ENCODE measurements at places on chromosomes 2 and 18. TPM values are rescaled to one million over a fixed set of nuclear protein-coding genes. Genes with fewer than 3 reads are reported as not detected.

GRCh38 chr2:172458561-172459124, 31.3 kb downstream of the ITGA6 start:
- no peak for DNase-seq
- peaks cover 38% of the 10 kb centered on the region for H3K36me3 ChIP-seq
- H3K27ac ChIP-seq = peak overlapping the region; percentile 29
- no peak overlapping the region for H3K4me3 ChIP-seq

The SCN3A gene
- polyA plus RNA-seq = not detected

The RGPD4 gene
- 0.03 TPM for polyA plus RNA-seq

GRCh38 chr2:241867776-241868420, 1.6 kb upstream of the RTP5 start:
- no peak overlapping the region for H3K4me3 ChIP-seq
- DNase-seq = no peak
- H3K27me3 ChIP-seq = peaks cover 68% of the 10 kb centered on the region
- no peaks in the 10 kb centered on the region for H3K4me1 ChIP-seq

DNA sequence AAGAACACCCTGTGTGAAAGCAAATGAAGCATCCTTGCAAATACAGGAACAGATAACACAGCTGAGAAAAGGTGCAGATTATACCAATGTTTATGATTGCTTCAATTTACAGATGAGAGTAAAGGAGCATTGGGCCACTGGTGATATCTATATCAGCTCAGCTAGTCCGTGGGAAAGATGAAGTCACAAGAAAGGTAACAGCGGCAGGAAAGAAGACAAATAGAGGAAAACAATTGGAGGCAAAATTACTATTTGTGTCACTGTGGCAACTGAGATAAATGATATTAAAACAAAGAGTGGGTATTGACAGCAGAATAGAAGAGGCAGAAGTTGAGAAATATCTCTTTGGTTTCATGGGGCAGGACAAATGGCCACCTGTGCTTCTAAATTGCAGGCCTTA, 121.2 kb upstream of the CAVIN2 start:
- no peak overlapping the region for H3K4me3 ChIP-seq
- no peaks in the 10 kb centered on the region for H3K27me3 ChIP-seq
- DNase-seq = no peak
- no peaks in the 10 kb centered on the region for H3K4me1 ChIP-seq
- H3K27ac ChIP-seq = no peak overlapping the region
- H3K36me3 ChIP-seq = no peaks in the 10 kb centered on the region

The ARHGEF33 gene
- polyA plus RNA-seq = 0.09 TPM

GRCh38 chr2:43125090-43125998, 101.1 kb downstream of the ZFP36L2 start:
- no peak overlapping the region for H3K27ac ChIP-seq
- H3K4me1 ChIP-seq = peaks cover 19% of the 10 kb centered on the region
- no peak overlapping the region for H3K4me3 ChIP-seq
- no peak for DNase-seq
- no peaks in the 10 kb centered on the region for H3K36me3 ChIP-seq
- H3K27me3 ChIP-seq = no peaks in the 10 kb centered on the region

The CTDSP1 gene
- 46.4 TPM for polyA plus RNA-seq

The LHCGR gene
- polyA plus RNA-seq = not detected

The FRZB gene
- polyA plus RNA-seq = not detected

The TRABD2A gene
- polyA plus RNA-seq = 0.54 TPM

DNA sequence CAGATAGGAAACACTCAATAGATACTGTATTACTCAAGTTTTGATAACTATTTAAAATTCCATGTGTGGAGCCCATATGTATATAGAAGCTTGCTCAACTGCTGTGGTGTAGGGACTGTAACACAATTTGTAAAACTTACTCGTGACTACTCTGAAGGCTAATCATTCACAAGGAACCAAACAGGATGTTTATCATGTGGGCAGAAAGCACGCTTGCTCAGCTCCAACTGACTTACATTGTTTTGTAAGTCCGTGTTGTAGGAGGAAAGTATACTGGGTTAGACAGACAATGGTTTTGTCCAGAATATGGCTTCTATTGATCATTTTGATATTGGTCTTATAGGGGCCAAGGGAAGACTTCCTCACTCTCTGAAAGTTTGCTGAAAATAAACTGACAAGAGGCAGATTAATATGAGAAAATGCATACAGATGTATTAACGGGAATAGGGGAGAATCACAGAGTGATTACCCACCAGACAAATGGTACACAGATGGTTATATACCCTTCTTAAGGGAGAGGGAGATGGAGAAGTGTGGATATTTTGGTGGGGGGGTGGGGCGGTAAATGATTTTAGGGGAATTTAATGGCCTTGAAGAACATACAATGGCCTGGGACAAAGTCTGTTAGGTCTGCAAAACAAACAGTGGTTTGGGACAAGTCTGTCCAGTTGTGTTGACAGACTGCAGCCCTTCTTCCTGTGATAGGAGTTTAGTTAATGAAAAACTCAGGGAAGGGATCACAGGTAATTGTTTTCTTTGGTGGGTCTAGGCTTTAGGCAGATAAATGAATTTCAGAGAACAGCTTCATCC, 259.3 kb upstream of the SP5 start:
- H3K36me3 ChIP-seq = no peaks in the 10 kb centered on the region
- H3K4me3 ChIP-seq = no peak overlapping the region
- H3K27me3 ChIP-seq = no peaks in the 10 kb centered on the region
- H3K4me1 ChIP-seq = no peaks in the 10 kb centered on the region
- DNase-seq = no peak

DNA sequence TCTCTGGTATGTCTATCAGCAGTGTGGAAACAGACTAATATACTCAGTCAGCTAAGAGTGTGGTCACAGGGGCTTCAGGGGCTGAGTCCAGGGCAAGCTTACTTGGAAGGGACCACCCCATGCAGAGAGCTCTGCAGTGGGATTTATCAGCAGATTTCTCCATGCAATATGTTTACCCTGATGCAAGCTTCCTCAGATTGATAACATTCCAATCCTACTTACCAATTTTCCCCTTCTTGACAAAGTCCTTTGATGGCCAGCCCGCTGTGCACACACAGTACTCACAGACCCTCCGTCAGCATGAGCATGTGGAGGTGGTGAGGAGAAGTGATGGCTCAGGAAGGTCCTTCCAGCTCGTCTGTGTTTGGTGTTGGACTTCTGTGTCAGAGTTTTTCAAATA, 51.8 kb downstream of the SH3RF3 start:
- peaks cover 7% of the 10 kb centered on the region for H3K27me3 ChIP-seq
- H3K36me3 ChIP-seq = no peaks in the 10 kb centered on the region
- no peak overlapping the region for H3K27ac ChIP-seq
- H3K4me3 ChIP-seq = no peak overlapping the region

The ITGA4 gene
- 4.7 TPM for polyA plus RNA-seq

The SETBP1 gene
- 3.3 TPM for polyA plus RNA-seq

The LINC00305 gene
- not detected for polyA plus RNA-seq

The ITPRIPL1 gene
- 0.58 TPM for polyA plus RNA-seq

GRCh38 chr2:188773075-188773474, 201.1 kb upstream of the COL3A1 start:
- no peak for DNase-seq
- H3K27ac ChIP-seq = no peak overlapping the region
- no peak overlapping the region for H3K4me3 ChIP-seq
- no peaks in the 10 kb centered on the region for H3K27me3 ChIP-seq
- no peaks in the 10 kb centered on the region for H3K36me3 ChIP-seq
- H3K4me1 ChIP-seq = no peaks in the 10 kb centered on the region

The BCL2L11 gene
- 1.4 TPM for polyA plus RNA-seq

The STON1 gene
- polyA plus RNA-seq = 0.44 TPM

DNA sequence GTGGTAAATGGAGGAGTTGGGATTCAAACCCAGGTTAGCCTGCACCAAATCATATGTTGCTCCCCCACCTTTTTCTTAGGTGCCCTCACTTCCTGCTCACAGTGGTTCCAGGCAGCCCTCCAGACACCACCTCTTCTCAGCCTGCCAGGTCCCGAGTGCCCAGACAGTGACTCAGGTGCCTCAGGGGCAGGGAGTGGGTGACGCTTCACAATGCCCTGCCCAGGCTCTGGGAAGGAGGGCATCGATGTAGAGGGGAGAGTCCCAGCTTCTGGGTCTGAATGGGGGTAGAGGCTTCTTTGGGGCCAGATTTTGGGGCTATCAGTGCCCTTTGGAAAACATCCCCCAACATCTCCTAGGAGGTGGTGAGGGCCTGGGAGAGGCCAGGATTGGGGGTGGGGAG, 5.2 kb upstream of the DNAJB2 start:
- no peaks in the 10 kb centered on the region for H3K27me3 ChIP-seq
- H3K36me3 ChIP-seq = no peaks in the 10 kb centered on the region
- peak; percentile 96 for DNase-seq
- peaks cover 57% of the 10 kb centered on the region for H3K4me1 ChIP-seq
- H3K27ac ChIP-seq = peak overlapping the region; percentile 100

The LYG2 gene
- 0.24 TPM for polyA plus RNA-seq

DNA sequence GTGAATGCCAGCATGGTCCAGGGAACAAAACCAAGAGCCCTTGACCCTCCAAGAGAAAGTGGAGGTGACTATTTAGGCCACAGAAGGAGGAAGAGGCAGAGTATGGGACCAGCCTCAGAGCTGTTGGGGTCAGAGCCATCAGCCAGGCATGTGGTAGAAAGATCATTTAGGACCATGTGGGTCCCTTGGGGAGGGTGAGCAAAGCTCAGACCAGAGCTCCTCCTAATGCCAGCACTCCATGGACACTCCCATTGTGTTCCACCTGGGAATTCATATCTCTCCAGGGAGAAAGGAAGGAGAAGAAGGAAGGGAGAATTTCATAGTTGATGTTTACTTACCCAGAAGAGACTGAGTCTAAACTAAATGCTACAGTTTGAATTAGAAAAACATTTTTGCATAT, 73.2 kb downstream of the CYBRD1 start:
- H3K4me3 ChIP-seq = no peak overlapping the region
- peak overlapping the region; percentile 11 for H3K27ac ChIP-seq
- peaks cover 25% of the 10 kb centered on the region for H3K4me1 ChIP-seq
- no peaks in the 10 kb centered on the region for H3K27me3 ChIP-seq
- no peak for DNase-seq
- no peaks in the 10 kb centered on the region for H3K36me3 ChIP-seq

The SAG gene
- not detected for polyA plus RNA-seq

DNA sequence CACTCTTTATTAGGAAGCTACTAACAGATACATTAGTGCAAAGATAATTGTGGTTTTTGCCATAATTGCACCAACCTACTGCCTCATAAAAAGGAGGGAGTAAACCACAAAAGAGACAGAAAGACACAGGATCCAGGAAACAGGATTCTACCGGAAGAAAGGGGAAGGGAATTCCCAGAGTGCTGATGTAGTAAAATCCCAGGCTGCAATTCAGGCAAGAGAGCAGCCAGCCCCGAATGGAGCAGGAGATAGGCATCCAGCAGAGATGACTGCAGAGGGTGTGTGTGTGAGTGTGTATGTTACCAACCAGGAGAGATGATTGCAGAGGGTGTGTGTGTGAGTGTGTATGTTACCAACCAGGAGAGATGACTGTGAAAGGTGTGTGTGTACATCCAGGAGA, 84.4 kb downstream of the KCNS3 start:
- H3K27ac ChIP-seq = no peak overlapping the region
- no peak for DNase-seq
- H3K4me1 ChIP-seq = no peaks in the 10 kb centered on the region
- no peak overlapping the region for H3K4me3 ChIP-seq

GRCh38 chr2:233799087-233799665, 21.0 kb downstream of the MROH2A start:
- no peaks in the 10 kb centered on the region for H3K36me3 ChIP-seq
- H3K27ac ChIP-seq = no peak overlapping the region
- H3K27me3 ChIP-seq = peaks cover 6% of the 10 kb centered on the region
- H3K4me3 ChIP-seq = no peak overlapping the region

- no peak for DNase-seq
- H3K36me3 ChIP-seq = no peaks in the 10 kb centered on the region
- H3K27ac ChIP-seq = no peak overlapping the region
- no peaks in the 10 kb centered on the region for H3K4me1 ChIP-seq
Measured at GRCh38 chr18:55763805-55764204, 175.8 kb upstream of the TCF4 start.

The IER3IP1 gene
- 9.3 TPM for polyA plus RNA-seq

DNA sequence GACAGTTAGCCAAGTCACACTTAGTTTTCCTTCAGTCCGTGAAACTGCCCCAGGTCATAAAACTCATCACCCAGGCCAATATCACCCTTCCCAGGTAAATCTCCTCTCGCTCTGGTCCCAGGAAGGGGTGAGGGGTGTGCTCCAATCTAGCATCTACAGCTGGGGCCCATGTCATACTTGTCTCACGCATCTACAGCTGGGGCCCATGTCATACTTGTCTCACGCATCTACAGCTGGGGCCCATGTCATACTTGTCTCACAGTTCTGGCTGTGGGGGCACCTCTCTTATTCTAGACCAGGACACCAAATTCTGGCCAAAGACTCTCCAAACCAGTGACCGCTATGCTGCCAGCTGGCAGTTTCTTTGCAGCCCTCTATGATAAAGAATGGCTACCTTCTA, 123.3 kb upstream of the DLGAP1 start:
- H3K27me3 ChIP-seq = no peaks in the 10 kb centered on the region
- no peak overlapping the region for H3K27ac ChIP-seq
- H3K36me3 ChIP-seq = no peaks in the 10 kb centered on the region
- H3K4me1 ChIP-seq = no peaks in the 10 kb centered on the region

GRCh38 chr2:199811346-199811745, 39.6 kb downstream of the FTCDNL1 start:
- H3K4me1 ChIP-seq = no peaks in the 10 kb centered on the region
- H3K4me3 ChIP-seq = no peak overlapping the region
- H3K36me3 ChIP-seq = no peaks in the 10 kb centered on the region
- no peak for DNase-seq

The COLEC12 gene
- not detected for polyA plus RNA-seq

- no peaks in the 10 kb centered on the region for H3K27me3 ChIP-seq
- H3K36me3 ChIP-seq = no peaks in the 10 kb centered on the region
- no peak for DNase-seq
- peaks cover 62% of the 10 kb centered on the region for H3K4me1 ChIP-seq
- peak overlapping the region; percentile 81 for H3K27ac ChIP-seq
Measured at GRCh38 chr2:230694241-230694640, 18.4 kb upstream of the CAB39 start.

The DAPL1 gene
- 1.1 TPM for polyA plus RNA-seq

DNA sequence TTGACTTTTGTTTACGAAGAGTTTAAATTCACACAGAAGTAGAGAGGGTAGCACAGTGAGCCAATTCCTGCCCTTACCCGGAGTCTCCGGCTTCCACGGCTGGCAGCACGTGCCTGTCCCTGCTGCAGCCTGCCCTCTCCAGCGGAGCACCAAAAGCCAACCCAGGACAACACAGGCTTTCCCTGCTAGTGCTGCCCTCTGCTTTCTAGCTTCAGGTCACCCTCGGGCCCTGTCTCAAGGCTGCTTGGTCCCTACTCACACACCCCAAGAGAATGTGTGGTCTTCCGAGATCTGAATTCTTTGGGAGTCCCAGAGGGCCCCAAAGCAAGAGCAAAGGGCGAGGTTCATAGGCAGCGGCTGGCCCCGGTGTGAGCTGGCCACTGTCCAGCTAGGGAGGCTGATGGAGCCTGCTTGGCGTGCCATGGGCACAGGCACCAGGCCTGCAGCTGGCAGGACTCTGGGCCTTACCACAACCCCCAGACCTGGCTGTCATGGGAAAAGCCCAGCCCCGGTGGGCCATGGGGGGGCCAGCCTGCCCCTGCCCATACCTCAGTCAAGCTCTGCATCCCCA, 7.0 kb upstream of the HS6ST1 start:
- H3K4me1 ChIP-seq = no peaks in the 10 kb centered on the region
- no peaks in the 10 kb centered on the region for H3K36me3 ChIP-seq
- no peaks in the 10 kb centered on the region for H3K27me3 ChIP-seq
- no peak for DNase-seq

Data from keratinocyte (primary cell).